ENCODE measurements at places on chromosomes 3 and 15.

DNA sequence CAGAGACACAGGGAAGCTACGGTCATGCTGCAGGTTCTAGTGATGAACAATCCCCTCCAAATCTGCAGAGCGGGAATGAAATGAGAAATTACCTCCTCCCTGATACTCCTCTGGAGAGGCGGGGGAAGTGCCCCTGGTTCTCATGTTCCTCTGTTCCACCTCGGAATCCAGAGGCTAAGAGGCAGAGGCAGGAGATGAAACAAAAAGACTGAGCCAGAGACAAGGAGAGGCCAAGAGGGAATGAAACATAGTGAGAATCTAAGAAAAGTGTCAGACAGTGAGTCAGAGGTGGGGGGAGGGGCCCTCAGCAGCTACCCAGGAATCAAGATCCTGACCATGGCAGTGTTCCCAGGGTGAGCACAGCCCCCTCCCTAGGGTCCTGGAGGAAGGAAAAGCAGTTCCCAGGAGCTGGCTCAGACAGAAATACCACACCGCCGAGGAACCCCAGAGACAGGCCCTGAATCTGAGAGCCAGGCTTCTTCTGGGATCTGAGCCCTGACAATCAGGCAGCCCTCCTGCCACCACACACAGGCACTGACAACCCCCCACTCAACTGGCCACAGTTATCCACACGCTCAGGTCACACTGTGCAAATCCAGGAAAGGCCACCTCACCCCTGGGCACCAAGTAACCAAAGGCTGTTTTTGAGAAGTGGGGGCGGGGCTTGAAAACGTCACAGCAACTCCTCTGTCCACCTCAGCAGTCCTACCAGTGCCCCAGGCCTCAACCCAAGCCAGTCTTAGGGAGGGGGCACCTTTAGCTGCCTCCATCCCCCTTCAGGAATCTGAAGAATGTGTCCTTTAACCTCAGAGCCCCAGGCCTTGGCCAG, 2.4 kb downstream of the CSRNP1 start:
- DNase-seq = peak; percentile 95

DNA sequence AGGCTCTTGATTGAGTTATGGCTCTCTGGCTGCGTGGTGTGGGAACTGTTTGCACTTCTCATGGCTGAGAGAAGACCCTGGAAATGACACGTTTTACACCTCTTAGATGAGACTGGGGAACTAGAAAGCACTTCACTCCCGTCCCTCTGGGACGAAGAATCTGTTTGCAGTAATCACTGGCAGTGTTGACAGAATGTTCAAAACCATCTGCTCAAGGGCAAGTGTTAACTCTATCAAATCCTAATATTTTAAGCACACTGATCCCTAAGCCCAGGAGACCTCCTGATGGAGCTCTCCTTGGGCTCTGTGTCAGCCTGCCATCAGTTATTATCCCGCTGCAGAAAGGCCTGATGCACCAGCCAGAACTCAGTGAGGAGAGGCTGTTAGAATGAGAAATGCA, 323.8 kb upstream of the DNAJC19 start:
- DNase-seq = no peak

DNA sequence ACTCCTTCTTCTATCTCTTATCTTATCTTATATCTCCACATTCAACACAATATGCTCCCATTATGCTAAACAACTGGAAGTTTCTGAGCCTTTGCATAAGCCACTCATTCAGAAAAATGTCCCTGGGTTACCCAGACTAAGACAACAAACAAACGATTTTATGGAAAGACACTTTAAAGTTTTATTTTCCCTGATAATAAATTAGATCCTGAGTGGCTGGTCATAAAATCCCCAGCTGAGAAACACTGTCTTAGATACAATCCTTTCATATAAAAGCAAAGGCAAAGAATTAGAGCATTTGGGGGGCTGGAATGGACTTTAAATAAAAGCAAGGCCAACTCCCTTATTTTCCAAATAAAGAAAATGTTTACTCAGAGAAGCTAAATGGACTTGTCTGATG, 322.3 kb downstream of the GBE1 start:
- no peak for DNase-seq

GRCh38 chr15:78012643-78013077, 64.9 kb downstream of the TBC1D2B start:
- DNase-seq = no peak

- DNase-seq = peak; percentile 69
These were observed 78.1 kb upstream of the RNF7 start for GRCh38 chr3:141659821-141660613.

GRCh38 chr3:184377882-184378445, at the start of gene THPO:
THPO (minus strand) TSS chr3:184378207; CDS start chr3:184376259, 1,948 bp downstream.
- peak; percentile 66 for DNase-seq

DNA sequence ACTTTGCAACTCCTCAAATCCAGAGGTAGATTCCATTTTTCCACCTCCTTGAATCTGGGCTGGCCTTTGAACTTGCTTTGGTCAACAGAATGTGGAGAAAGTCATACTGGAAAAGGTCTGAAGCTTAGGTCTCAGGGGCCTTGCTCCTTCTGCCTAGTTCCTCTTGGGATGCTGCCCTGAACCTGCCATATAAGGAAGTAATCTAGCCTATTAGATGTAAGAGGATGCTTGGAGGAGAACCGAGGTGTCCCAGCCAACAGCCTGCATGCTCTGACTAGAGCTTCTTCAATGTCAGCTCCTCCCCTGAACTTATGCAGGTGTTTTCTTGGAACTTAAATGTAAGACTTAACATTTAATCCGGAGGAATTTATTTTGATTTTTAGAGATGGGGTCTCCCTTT, 2.0 kb upstream of the TMED3 start:
- no peak for DNase-seq

DNA sequence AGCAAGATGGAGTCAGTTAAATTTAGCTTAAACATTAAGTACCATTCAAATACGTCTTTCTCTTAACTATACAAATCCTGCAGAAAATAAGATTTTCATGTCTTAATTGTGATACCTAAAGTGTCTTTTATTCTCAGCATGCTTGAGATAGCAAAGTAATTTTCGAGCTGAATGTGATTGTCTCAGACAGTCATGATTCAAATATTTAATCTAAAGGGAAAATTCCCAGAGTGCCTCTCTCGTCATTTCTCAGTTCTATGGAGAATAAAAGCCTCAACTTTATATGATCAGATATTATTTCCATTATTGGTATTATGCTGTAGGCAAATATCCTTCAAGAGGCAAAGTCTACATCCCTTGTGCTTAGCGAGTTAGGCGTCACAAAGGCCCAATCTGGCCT, 589.9 kb downstream of the TAFA4 start:
- DNase-seq = no peak

GRCh38 chr15:67006083-67007065, 59.0 kb upstream of the SMAD3 start:
- DNase-seq = no peak

GRCh38 chr3:158072790-158073189, 33.4 kb downstream of the SHOX2 start:
- DNase-seq = no peak

DNA sequence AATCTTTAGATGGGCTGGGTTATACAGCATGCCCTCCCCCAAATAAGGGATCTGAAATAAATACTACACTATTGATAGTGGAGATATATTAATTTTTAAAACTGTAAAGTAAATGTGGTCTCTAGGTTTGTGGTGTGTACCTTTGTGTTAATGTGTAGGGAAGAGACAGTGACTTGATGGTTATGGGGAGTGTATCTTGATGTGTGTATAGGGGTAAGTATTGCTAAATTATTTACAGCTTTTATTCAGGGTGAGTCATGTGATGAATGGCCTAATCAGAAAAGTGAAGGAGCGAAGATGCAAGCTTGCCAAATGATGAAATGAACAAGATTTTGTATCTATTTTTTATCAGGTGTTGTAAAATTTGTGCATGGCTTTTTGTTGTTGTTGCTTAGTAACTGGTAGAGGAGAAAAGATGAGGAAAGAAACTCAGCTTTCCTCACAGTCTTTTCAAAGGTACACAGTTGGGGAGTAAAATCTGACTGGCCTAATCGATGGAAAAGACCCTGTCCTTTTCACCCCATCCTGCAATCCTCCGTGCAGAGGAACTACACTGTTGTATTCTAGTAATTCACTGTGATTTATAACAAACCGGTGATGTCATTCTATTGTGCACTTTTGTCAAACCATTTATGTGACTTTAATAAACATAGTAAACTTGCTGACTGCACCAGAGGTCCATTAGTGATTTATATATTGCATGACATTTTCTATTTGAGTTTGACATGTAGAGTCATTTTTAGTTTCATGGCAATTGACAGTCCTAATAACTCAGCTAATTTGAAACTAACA, 17.7 kb downstream of the FEM1B start:
- DNase-seq = no peak

GRCh38 chr15:69722924-69723323, 270.3 kb downstream of the RPLP1 start:
- DNase-seq = no peak

DNA sequence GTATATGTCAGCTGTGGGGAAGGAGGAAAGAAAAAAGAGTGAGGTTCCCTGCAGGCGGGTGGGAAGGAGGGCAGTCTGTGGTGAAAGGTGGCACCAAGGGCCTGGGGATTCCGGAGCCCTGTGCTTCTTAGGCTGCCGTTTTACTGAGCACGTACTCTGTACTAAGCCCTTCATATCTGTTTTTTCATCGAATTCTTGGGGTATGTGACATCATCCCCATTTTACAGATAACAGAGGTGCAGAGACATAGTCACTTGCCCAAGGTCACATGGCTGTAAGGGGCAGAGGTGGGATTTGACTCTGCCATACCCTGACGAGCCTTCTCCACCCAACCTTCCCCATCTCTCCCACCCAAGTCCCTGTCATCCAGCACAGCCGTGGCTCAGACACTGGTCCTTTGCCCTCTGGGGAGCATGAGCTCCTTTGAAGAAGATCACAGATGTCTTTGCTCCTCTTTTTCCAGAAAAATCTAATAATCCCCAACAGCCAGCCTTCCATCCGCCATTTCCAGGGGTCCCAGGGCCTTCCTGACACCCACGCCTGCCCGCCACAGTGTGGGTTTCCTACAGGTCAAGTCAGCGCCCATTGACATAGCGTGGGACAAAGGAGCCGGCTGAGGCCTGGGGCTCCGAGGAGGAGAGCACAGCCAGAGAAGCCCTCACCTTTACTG, 24.2 kb downstream of the CYP11A1 start:
- DNase-seq = no peak

GRCh38 chr3:111668888-111669488, 73.8 kb upstream of the ZBED2 start:
- DNase-seq = peak; percentile 11

GRCh38 chr3:139122221-139122581, 77.5 kb upstream of the PRR23C start:
- no peak for DNase-seq

DNA sequence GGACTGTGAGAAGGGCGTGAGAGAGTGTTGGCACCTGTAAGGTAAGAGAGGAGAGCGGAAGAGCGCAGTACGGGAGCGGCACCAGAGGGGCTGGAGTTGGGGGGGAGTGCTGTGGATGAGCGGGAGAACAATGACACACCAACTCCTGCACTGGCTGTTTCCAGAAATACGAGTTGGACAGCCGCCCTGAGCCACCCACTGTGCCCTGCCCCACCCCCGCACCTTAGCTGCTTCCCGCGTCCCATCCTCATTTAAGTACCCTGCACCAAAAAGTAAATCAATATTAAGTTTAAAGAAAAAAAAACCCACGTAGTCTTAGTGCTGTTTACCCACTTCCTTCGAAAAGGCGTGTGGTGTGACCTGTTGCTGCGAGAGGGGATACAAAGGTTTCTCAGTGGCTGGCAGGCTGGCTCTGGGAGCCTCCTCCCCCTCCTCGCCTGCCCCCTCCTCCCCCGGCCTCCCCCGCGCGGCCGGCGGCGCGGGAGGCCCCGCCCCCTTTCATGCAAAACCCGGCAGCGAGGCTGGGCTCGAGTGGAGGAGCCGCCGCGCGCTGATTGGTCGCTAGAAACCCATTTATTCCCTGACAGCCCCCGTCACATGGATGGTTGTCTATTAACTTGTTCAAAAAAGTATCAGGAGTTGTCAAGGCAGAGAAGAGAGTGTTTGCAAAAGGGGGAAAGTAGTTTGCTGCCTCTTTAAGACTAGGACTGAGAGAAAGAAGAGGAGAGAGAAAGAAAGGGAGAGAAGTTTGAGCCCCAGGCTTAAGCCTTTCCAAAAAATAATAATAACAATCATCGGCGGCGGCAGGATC, at the start of gene SOX2:
Gene SOX2 (plus strand): TSS at position 601 of the 811 bp plus-strand sequence. CDS start 436 bp downstream, outside the sequence.
- DNase-seq = peak; percentile 88

DNA sequence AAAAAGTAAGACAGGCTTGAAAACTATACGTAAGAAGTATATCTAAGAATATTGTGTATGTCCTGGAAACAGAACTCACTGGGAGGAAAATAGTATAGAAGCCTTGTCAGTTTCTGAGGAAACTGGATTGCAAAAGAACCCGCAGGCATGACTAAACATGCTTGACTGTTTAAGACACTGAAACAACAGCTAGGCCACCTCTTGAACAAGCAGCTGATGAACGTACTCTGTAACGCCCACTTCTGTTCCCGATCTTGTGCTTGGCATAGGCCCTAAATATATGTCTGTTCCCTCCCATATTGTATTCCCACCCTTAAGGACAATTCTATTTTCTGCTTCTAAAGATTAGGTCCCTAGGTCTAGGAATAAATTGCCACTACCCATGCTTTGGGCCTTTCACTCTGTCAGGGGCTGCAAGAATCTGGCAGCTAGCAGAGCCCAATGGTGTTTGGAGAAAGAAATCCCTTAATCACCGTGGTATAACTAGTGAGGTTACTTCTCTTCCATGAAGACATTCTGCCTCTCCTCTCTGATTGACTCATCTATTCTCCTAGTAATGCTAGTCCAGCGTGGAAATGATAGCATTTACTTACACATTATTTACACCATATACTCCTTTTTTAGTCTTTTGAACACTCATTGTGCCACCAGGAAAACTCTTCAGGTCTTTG, 46.2 kb downstream of the CD200 start:
- DNase-seq = no peak

- no peak for DNase-seq
These were observed 96.3 kb upstream of the SLC2A2 start for GRCh38 chr3:171122861-171123260.

DNA sequence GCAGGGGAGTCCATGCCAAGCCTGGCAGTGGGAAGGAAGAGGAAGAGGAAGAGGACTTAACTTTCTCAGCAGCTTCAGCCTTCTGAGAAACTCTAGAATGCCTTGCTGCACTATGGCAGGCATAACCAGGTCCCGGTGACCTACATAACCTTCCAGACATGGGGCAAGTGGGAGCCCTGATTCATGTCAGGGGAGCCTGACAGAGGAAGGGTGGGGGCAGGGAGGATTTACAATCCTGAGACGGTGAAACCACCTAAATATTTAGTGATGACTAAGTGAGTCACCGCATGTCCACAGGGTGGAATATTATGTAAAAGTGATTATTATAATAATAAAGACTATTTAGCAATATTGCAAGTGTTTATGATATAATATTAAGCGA, 46.7 kb downstream of the AMOTL2 start:
- peak; percentile 47 for DNase-seq

DNA sequence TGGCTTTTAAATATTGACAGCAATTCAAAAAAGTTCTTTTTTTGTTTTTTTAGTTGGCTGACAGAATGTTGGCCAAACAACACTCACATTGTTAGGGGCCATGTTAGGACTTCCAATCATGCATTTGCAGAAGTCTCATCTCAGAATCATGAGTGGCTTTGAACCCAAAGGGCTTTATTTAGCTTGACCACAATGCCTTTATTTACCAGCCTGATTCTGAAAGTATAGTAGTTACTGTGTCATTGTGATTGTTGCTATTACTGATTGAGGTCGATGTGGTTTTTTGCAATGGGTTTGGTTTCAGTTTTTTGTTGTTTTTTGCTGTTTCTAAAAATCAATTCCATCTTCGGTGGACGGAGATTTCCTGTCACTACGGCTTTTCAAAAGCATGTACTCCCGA, 7.2 kb downstream of the GLDN start:
- no peak for DNase-seq

GRCh38 chr3:29168696-29169095, 112.2 kb upstream of the RBMS3 start:
- DNase-seq = no peak

- DNase-seq = no peak
These were observed 340 bp downstream of the TTLL3 start for GRCh38 chr3:9810433-9810770.

All from ELF-1 (cell line).